M059J (cell line): ENCODE measurements at places on chromosomes 7 and 10.
A peak's percentile ranks its signal among the peaks of the same experiment; 100 is the strongest.

GRCh38 chr10:7819121-7819460 lies 786 bp downstream of the TAF3 start:
- DNase-seq: peak; percentile 44

- no peak for DNase-seq
Measured at GRCh38 chr7:153616711-153617325, 435.4 kb upstream of the DPP6 start.

DNA sequence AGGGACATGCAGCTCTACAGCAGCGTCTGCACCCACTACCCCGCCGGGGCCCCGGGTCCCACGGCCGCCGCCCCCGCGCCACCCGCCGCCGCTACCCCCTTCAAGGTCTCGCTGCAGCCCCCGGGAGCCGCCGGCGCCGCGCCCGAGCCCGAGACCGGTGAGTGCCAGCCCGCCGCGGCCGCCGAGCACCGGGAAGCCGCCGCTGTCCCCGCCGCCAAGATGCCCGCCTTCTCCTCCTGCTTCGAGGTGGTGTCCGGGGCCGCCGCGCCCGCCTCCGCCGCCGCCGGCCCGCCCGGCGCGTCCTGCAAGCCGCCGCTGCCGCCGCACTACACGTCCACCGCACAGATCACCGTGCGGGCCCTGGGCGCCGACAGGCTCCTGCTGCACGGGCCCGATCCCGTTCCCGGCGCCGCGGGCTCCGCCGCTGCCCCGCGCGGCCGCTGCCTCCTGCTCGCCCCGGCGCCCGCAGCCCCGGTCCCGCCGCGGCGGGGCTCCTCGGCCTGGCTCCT lies 631 bp downstream of the OTUD1 start:
- DNase-seq: no peak

GRCh38 chr10:62454687-62455397 lies 80.7 kb downstream of the ZNF365 start:
- DNase-seq: peak; percentile 80

DNA sequence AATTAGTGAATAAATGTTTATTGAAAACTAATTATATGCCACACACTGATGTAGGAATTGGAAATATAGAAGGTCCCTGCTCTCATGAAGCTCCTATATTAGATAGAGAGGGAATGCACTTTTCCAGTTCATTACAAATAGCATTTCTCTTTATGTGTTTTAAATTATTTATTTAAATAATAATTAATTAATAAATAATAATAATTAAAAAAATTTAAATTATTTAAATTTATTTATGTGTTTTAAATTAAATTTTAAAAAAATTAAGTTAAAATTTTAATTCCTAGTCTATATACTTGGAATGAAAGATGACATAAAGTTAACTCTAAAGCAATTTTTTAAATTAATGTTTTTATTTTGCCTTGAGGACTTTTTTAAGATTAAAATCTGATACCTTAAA lies 121.7 kb upstream of the ZNF804B start:
- DNase-seq: no peak
